ENCODE measurements at places on chromosomes 1 and 21.
A peak's percentile ranks its signal among the peaks of the same experiment; 100 is the strongest.

DNA sequence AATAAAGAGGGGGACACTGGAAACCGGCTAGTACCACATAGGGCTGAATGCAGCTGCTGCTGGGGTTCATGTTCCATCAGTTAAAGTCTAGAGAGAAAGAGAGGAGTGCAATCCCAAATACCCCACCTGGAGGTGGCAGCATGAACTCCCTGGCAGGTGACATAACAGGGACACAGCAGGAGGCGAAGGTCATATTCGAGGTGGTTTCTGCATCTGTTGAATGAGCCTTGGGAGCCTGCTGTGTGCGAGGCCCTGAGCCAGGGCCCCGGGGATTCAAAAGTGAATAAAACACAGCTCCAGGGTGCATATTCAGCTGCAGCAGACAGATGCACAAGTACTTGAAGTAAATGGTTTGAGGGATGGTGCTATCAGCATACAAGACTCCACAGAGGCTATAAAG is 456.8 kb downstream of the SETD4 start:
- no peak for DNase-seq

GRCh38 chr1:80893115-80893514 is 907.6 kb upstream of the ADGRL2 start:
- no peak for DNase-seq

- DNase-seq, result peak; percentile 17
These were observed 39.6 kb upstream of the TRABD2B start for GRCh38 chr1:48036710-48037355.

- DNase-seq, result no peak
These were observed 68.5 kb downstream of the GPATCH2 start for GRCh38 chr1:217562229-217562878.

- DNase-seq, result peak; percentile 28
These were observed 98.7 kb upstream of the RGS1 start for GRCh38 chr1:192476802-192477298.

DNA sequence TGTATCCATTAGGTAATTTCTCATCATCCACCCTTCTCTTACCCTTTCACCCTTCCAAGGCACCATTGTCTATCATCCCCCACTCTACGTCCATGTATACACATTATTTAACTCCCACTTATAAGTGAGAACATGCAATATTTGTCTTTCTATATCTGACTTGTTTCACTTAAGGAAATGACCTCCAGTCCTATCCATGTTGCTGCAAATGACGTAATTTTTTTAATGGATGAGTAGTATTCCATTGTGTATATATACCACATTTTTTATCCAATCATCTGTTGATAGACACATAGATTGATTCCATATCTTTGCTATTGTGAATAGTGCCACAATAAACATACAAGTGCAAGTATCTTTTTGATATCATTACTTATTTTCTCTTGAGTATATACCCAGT is 322.9 kb upstream of the CXADR start:
- DNase-seq, result no peak

DNA sequence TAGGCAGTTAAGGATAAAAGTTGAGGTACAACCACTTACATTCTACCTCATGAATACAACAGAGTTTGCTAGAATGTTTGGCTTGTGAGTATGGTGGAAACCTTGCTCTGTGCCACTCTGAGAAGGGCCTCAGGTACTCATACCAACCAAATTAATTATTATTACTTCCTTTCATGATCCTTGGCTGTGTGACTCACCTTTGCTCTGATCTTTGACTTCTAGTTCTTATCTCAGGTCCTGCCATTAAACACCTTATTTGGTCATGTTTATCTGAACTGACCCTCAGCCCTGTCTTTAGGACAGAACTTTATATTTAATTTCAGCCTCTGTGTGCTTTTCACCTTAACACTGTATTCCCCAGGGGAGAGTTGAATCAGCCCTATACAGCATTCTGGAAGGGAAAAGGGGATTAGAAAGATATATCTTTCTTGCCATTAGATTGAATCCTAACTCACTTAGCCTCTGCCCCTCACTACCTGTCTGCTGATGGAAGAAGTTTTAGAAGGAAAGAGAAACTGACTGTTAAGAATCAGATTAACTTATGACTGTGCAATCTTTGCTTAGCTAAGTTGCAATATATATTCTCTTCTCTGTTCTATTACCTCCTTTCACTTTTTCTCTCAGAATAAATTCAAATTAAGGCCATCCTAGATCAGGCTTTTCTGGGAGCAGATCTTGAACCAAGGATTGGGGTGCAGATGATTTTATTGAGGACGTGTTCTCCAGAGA is 260.4 kb upstream of the DPYD start:
- no peak for DNase-seq

- peak; percentile 32 for DNase-seq
These were observed 92.1 kb downstream of the NIBAN1 start for GRCh38 chr1:184881941-184882913.

GRCh38 chr1:7250176-7250575 is 464.9 kb downstream of the CAMTA1 start:
- DNase-seq, result no peak

- DNase-seq, result no peak
These were observed 177.2 kb upstream of the C8B start for GRCh38 chr1:57142999-57143398.
